ENCODE measurements at places on chromosomes 11 and 22. TPM values are rescaled to one million over a fixed set of nuclear protein-coding genes. Genes with fewer than 3 reads are reported as not detected.

- H3K4me1 ChIP-seq = peaks cover 60% of the 10 kb centered on the region
- H3K4me3 ChIP-seq = no peak overlapping the region
- H3K27ac ChIP-seq = peak overlapping the region; percentile 67
- no peak for DNase-seq
- no peaks in the 10 kb centered on the region for H3K36me3 ChIP-seq
Observed at GRCh38 chr11:78037056-78037455, 14.0 kb upstream of the KCTD14 start.

GRCh38 chr22:50672041-50672440 lies 582 bp upstream of the SHANK3 start:
- peaks cover 43% of the 10 kb centered on the region for H3K27me3 ChIP-seq
- no peak overlapping the region for H3K4me3 ChIP-seq
- no peak for DNase-seq
- peaks cover 11% of the 10 kb centered on the region for H3K4me1 ChIP-seq
- no peak overlapping the region for H3K27ac ChIP-seq

DNA sequence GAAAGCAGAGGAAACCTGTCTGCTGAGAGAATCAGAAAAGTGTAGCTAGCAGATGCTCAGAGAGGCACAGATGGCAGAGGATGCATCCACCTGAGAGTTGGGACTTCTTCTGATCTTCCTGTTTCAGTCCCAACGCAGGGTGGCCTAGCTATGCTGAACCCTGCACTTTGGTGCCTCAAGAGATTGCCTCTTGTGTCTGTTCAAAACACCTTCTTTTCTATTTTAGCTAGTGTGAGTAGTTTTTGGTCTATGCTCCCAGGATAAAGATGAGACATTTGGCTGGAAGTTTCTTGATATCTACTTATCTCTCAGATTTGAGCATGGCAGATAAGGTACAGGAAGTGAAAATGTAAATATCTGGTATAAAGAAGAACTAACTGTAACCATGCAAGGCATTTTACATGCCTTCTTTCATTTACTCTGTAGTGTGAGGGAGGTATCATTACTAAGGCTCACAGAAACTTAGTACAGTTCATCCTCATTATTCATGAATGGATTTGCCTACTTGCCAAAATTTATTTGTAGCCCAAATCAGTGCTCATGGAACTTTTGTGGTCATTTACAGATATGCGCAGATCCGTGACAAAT lies 47.0 kb upstream of the PSMA1 start:
- H3K4me3 ChIP-seq = no peak overlapping the region
- peaks cover 8% of the 10 kb centered on the region for H3K27me3 ChIP-seq
- no peaks in the 10 kb centered on the region for H3K4me1 ChIP-seq
- no peak for DNase-seq
- H3K36me3 ChIP-seq = no peaks in the 10 kb centered on the region

- no peaks in the 10 kb centered on the region for H3K36me3 ChIP-seq
- H3K27ac ChIP-seq = no peak overlapping the region
- H3K27me3 ChIP-seq = no peaks in the 10 kb centered on the region
- peaks cover 26% of the 10 kb centered on the region for H3K4me1 ChIP-seq
- no peak overlapping the region for H3K4me3 ChIP-seq
Observed at GRCh38 chr11:130576146-130576545, 127.7 kb downstream of the ADAMTS15 start.

The GRAP2 gene
- not detected for total RNA-seq

The AIFM3 gene
- 0.99 TPM for total RNA-seq

The CCDC86 gene
- total RNA-seq = 27.4 TPM

The ARHGEF17 gene
- total RNA-seq = 105 TPM

The TRPM5 gene
- not detected for total RNA-seq

The PPFIBP2 gene
- total RNA-seq = 72.6 TPM
